ENCODE measurements at places on chromosomes 12 and 14.
A peak's percentile ranks its signal among the peaks of the same experiment; 100 is the strongest.

- DNase-seq: no peak
Observed at GRCh38 chr14:77032491-77032843, 4.0 kb upstream of the IRF2BPL start.

- DNase-seq: peak; percentile 14
Observed at GRCh38 chr14:50816395-50817047, 14.4 kb downstream of the NIN start.

DNA sequence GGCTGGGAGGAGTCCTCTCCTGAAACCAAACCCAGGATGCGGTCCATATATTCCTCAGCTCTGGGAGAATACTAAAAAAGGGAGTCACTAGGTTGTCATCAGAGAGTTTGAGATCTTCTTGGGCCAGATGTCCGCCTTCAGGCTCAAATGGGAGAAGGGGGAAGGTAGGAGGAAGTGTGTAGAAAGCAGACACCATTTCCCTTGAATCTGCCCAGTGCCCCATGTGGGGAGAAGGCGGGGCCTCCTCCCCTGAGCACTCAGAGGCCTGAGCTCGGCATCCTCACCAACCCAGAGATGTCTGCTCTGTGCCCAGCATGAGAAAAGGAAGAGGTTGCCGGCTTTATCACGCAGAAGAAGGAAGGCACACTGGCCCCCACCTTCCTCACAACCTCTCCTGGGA, 37.3 kb downstream of the LTBP2 start:
- peak; percentile 30 for DNase-seq

DNA sequence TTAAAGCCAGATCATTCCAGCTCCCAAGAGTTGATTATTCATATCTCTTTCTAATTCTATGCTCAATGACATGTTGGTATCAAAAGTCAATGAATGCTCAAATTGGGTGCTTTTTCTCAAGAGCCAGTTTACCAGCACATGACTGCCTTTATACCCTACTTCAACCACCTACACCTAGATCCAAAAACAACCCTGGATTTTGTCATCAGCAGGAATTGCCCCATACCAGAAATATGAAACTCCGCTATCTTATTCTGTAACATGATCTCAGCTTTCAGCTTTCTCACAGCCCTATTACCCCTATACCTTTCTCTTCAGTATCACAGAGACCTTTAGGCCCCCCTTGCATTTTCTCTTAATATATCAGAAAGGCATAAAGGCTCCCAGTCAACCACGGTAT, 32.3 kb upstream of the ESR2 start:
- DNase-seq: no peak

GRCh38 chr12:44217146-44217883, 381.4 kb downstream of the TMEM117 start:
- DNase-seq: no peak

DNA sequence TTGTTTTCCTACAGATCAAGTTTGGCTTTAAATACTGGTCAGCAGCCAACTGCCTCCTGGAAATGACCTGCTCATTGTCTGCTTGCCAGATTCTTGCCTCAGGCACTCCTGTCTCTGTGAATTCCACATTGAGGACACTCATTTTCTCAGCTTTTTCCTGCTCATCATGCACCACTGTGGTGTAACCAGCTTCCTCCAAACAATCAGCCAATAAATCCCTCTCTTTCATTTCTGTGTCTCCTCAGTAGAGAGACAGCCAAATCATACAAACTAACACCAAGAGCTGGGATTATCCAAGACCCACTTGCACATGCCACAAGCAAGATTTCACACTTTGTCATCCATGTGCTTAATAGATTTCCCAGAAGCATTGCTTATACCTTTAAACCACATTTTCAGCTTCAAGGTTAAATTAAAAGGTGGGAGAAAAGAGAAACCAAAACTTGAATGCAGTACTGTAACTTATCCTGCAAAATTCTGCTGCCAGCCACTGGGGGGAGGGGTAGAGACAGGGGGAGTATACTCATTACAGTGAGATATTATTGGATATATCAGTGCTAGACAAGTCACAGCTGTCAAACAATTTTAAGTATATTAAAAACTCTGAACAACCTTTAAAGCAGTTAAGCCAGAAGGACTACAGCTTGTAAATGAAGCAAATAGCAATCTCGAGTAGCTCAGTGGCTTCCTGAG, 105.0 kb downstream of the PPP2R5E start:
- DNase-seq: peak; percentile 91

DNA sequence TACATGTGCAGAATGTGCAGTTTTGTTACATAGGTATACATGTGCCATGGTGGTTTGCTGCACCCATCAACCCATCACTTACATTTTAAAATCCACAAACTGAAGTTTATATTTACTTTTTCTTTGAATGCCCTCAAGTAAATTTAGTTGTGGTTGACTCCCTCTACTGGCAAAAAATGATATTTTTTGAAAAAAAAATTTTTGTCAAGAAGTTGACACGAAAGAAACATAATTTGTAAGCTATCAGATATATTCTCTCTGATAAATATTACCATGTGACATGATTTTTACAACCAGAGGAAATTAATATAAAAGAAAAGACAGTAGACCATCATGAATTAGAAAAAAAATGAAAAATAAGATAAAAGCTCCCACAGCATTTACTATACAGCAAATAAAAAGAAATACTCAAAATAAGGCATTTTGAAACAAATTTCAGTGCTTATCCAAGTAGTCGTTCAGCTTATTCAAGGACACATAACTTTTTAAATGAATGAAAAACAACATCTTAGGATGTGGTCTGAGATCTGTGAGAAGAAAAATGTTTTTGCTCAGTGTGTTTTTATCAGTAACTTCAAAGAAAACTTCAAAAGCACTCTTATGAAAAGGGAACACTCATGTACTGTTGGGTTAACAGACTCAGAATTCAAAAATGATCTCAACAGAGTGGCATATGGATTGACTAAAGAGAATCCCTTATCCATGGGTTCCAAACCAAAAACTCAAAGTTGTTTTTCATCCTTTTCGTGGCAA, 30.0 kb upstream of the GRIP1 start:
- peak; percentile 64 for DNase-seq

DNA sequence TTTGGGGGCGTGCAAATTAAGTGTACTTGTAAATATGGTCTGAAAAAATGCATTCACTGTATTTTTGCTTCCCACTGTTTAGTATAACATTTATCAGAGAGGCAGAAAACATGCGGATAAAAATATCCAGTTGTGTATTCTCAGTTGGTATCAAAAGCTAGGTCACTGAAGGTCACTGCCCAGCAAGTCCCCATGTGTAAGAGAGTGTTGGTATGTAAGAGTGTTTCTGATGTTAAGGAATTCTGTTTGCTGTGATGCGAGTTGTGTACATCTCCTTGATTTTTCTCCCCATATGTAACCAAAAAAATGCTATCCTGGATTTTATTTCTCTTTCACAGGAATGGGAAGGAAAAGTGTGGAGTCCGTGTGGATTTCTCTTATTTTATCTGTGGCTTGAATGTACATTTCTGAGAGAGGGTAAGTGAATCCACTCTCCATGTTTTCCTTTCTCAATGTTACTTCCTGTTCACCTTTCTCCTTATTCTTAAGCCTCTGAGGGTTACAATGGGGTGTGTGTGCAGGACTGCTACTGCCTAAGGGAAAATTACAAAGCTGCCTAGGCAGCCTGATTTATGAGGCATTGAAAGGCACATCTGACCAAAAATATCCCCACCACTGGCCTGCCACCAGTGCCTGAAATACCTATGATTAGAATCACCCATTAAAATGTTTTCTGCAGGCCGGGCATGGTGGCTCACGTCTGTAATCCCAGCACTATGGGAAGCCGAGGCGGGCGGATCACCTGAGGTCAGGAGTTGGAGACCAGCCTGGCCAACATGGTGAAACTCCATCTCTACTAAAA, 97.9 kb upstream of the USP44 start:
- peak; percentile 53 for DNase-seq

DNA sequence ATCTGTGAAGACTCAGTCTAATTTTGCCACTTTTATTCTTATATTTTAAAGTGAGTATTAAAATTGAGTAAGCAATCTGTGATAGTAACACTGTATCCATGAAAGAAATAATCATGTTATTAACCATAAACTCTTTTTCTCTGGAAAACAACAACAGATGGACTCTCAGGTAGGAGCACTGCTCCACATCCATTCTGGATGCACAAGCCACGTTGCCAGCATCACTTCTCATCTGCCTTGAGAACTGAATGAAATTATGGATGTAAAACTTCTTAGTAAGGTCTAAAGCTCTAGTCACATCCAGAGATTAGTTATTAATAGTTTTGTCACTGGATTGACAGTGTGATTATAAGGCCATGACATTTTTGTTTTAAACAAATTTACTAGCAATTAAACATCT, 489.1 kb upstream of the SYT1 start:
- DNase-seq: no peak

GRCh38 chr12:124544983-124545382, 22.4 kb downstream of the NCOR2 start:
- DNase-seq: no peak

- no peak for DNase-seq
Observed at GRCh38 chr12:104567832-104568486, 111.2 kb downstream of the CHST11 start.

DNA sequence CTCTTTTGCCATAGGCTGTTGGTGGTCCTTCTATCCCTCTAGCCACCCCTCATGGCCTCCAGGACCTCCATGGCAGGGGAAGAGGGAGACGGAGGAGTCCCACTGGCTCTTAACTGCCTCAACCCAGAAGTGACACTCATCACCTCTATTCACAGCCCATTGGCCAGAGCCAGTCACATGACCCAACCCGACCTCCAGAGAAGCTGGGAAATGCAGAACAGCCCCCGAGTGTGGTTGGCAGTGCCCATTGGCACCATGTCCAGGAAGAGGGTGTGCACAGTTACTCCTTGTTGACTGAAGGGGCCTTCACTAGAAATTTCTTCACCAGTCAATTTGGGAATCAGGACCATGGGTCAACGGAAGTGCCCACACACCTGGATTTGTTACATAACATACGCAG, 17.0 kb upstream of the BCL11B start:
- DNase-seq: no peak

DNA sequence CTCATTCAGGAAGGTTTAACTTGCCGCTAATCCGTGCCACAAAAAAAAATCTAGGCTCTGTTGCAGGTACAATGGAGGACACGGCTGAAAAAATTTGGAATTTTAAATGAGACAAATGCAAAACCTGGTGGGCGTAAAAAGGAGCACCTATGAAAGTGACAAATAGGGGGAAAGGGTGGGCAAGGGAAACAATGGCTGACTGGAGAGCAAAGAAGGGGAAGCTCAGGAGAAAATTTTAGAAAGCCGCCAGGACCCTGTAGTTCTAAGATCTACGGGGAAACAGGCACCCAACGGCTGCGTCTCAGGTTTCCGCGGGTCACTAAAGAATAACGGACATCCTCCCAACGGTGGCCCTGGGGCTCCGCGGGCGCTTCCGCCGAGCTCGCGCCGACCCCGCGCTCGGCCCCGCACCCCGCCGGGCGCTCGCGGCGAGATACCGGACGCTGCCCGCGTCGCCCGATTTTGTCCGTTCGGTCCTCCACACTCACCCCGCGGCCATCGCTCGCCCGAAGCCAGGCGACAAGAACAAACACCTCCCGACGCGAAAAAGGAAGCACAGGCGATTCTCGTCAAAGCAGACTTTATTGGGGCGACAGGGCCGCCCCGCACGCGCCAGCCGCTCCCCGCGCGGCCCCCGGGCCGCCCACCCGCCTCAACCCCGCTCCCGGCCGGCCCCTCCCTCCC, 1.1 kb upstream of the YY1 start:
- peak; percentile 73 for DNase-seq

DNA sequence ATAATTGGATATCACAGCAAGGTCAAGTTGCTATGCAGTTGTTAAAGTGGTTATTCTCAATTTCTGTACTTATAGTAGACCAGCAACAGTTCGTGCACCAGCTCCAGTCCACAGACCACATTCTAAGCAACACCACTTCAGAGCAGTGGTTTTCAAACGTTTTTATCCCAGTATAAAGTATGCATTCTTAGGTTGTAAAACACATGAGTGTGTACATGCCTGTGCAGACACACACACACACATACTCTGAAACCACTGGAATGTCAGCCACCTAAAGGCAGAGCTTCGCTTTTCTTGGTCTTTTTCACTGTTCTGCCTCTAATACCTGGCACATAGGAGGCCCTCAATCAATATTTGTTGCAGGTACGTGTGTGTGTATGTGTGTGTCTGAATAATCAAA, 22.2 kb upstream of the C12orf71 start:
- DNase-seq: no peak

DNA sequence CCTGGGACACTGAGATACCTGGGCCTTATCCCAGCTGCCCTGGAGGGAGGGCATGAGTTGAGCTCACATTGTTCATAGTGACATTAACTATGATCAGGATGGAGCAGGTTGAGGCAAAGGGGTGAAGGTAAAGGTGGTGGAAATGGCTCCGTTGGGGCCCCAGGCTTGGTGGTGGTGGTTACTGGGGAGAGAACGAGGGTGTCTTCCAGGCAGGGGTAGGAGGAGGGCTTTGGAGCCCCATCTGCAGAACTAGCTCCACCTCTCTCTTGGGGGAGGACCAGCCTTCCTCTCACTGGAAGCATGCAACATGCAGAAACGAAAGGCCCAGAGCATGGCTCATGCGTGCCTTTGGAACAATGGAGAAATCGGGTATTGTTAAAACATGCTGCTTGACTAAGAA, 217.0 kb downstream of the SLC41A2 start:
- DNase-seq: no peak

DNA sequence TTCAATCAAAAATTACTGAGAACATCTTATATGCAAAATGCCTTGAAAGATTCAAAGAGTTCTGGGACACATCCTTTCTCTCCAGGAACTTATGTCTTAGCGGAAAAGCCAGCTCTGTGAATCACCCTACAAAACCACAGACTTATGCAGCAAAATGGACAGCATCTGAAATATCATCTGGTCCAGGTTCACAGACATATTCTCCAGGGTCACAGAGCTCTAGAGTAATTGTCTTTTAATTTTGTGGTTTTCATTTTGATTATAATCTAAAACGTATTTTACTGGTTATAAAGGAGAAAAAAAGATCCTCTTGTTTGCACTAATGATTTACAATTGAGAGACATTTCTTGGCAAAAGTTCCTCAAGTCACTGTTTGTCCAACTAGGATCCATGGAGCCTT, 246.2 kb downstream of the MSRB3 start:
- DNase-seq: peak; percentile 69

DNA sequence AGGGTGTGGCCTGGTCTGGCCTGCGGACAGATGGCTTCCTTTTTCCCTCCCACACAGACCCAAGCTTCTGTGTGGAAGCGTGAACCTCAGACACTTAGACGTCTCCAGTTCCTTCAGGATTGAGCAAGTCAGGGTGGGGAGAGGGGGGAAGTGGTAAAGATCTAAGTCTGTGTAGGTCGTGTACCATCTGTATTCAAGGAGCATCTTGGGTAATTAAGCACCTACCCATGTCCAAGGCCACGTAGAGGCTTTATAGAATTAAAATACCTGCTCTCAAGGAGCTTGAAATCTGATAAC, 1.7 kb downstream of the AVIL start:
- no peak for DNase-seq

DNA sequence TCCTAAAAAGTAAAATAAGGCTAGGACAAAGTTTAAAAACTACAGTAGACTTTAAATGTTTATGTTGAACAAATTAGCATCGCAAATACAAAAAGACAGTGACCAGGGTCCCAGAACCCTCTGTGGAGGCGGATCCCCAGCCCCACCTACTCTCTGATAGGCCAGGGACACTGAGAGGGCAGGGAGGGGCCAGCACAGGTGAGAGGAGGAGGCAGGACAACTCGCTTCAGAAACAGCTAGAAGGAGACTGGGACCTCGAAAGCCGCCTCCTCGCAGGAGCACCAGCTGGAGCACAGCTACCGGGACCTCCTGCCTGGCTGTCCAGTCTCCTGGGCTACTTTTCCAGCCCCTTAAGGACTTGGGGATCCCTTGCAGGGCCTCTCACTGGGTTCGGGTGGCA, 992 bp downstream of the DNAH10 start:
- no peak for DNase-seq
